Lung microvascular endothelial cell (primary cell): ENCODE measurements at places on chromosomes 16 and 17. TPM values are rescaled to one million over a fixed set of nuclear protein-coding genes. Genes with fewer than 3 reads are reported as not detected.

GRCh38 chr17:12995896-12996295, 21.9 kb downstream of the ELAC2 start:
- DNase-seq, result no peak

GRCh38 chr16:81905277-81905676, 106.0 kb downstream of the SDR42E1 start:
- no peak for DNase-seq

GRCh38 chr17:68794636-68795434, 160.4 kb downstream of the ABCA8 start:
- peak; percentile 68 for DNase-seq

- no peak for DNase-seq
Observed at GRCh38 chr16:24150282-24150681, 105.9 kb upstream of the CACNG3 start.

GRCh38 chr16:88415713-88416323, 33.1 kb downstream of the ZNF469 start:
- no peak for DNase-seq

- DNase-seq, result no peak
Observed at GRCh38 chr17:9244066-9245052, 223.0 kb downstream of the NTN1 start.

Gene KRT39
- total RNA-seq, result not detected in 2 replicates

DNA sequence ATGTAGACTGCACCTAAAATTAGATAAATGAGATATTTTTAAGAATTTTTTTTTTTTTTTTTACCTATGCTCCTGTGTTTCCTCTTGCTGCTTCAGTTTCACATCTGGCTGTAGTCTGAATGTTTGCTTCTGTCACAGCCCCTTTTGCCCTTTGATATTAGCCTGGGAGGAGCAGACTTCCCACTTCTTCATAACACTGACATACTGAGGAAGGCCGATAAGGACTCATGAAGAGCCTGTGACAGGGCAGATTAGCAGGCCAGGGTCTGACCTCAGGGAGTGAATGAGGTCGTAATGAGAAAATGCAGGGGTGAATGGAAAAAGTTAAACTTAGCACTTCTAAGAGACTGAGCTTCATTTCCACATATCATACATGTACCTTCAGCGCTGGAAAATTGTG, at the start of gene SLFN14:
SLFN14 (minus strand) TSS at position 117 of the 400 bp plus-strand sequence. CDS start 2,757 bp downstream, outside the sequence.
- DNase-seq, result no peak

Gene IQCK
- total RNA-seq, result 7.8 and 10.9 TPM in 2 replicates

Gene DHRS7C
- total RNA-seq, result not detected in 2 replicates

Gene ITGB3
- total RNA-seq, result 65.7 and 126 TPM in 2 replicates

Gene FADS6
- total RNA-seq, result not detected in 2 replicates

DNA sequence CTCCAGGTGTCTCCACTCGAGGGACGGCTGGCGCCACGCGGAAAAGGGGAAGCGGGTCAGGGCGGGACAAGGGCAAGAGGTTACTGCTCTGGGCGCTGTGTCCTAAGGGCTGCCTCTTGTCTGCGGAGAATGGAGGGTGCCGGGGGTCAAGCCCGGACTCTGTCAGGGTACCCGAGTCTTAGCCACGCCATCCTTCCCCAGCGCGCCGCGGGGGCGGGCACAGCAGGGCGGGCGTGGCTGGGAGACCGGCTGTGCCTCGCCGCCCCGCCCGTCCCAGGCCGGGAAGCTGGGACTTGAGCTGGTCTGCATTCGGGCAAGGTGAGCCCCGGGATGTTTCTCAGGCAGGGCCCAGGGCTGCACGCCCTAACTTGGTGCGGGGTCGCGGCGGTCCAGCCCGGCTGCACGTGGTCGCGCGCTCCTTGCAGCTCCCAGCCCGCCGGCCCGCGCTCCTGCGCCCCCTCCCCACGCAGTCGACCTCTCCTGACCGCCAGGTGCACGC, 6.2 kb upstream of the ACTG1 start:
- DNase-seq, result no peak

- no peak for DNase-seq
Observed at GRCh38 chr16:871562-872345, 71.2 kb upstream of the GNG13 start.

- no peak for DNase-seq
Observed at GRCh38 chr17:80219763-80220053, 425 bp downstream of the SGSH start.

Gene CDRT15
- total RNA-seq, result not detected in 2 replicates

DNA sequence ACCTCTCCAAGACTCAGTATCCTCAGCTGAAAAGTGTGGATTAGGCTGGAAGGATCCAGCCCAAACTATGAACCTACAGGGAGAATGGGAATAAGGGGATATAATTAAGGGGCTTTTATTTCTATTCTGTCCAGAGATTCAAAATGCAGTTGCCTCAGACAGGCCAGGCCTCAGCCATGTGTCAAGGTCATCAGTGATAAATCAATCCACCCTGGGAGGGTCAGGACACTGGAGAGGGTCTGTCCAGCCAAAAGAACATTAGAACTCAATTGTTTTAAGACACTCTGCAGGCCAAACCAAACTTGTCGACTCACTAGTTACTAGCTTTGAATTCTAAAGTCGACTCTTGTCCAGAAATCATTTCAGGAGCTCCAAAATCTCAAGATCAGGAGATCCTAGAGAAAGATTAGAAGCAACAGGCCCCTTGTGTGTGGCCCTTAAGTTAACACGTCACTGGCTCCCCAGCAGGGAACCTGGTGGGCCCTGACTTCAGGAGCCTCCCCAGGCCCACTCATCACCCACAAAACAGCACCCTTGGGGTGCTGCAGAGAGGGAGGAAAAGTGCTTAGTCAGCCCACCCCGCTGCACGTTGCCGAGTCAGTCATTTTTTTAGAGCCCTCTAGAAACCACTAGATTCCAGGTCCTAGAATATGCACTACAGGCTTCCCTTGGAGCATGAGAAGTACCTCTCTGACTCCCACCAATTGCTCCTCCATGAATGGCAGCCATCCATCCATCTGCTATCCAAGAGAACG, 156.8 kb downstream of the XYLT1 start:
- no peak for DNase-seq

Gene SLFN12
- 25.9 and 50.4 TPM in 2 replicates for total RNA-seq

- peak; percentile 69 for DNase-seq
Observed at GRCh38 chr17:65627891-65628643, 66.6 kb upstream of the AXIN2 start.

Gene RHBDF2
- 8.1 and 22.6 TPM in 2 replicates for total RNA-seq

- no peak for DNase-seq
Observed at GRCh38 chr16:78365366-78365765, 265.9 kb downstream of the WWOX start.

GRCh38 chr17:75102385-75102821, 7.4 kb upstream of the ARMC7 start:
- no peak for DNase-seq

DNA sequence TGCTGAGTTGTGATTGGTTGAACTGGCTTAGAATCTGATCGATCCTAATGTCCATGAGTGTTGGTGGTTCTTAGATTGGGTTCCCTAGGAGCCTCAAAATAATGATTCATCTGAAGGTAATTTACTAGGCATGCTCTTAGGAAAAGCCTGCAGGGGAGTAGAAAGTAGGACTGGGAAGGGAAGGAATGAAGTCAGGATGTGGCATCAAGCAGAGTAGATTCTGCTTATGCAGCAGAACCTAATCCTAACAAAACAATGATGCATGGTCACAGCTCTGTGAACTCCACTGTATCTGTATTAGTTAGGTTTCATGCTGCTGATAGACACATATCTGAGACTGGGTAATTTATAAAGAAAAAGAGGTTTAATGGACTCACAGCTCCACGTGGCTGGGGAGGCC, 132.5 kb downstream of the HS3ST2 start:
- DNase-seq, result no peak

DNA sequence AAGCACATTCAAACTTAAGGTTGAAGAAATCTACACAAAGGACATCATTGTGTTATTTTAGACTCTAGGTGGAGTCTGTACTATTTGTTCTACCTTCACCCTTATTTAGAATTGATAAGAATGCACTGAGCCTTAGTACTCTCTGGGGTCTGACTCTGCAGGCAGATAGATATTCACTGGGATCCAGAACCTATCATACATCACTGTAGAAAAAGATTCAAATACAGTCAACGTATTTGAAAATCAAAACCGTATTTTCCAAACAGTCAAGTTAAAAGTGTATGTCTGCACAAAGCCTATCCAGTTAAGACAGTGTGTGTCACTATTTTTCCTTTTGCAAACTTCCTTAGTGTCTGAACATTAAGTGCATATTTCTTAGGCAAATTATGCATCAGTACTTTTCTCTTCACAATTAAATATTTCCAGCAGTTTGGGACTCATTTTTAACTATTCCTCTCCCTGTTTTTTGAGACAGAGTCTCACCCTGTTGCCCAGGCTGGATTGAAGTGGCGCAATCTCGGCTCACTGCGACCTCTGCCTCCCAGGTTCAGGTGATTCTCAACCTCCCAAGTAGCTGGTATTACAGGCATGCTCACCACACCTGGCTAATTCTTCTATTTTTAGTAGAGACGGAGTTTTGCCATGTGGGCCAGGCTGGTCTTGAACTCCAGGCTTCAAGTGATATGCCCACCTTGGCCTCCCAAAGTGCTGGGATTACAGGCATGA, 22.3 kb downstream of the MOSMO start:
- DNase-seq, result no peak

DNA sequence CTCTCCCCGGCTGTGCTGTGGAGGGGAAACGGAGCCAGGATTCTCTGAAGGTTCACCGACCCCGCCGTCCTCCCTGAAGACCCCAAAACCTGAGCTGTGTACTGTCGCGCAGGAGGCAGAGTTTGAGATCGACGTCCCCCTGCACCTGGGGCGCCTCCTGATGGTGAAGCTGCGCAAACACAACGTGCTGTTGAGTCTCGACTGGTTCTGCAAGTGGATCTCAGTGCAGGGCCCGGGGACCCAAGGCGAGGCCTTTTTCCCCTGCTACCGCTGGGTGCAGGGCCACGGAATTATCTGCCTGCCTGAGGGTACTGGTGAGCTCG, 62.6 kb upstream of the TEKT1 start:
- DNase-seq, result peak; percentile 71

DNA sequence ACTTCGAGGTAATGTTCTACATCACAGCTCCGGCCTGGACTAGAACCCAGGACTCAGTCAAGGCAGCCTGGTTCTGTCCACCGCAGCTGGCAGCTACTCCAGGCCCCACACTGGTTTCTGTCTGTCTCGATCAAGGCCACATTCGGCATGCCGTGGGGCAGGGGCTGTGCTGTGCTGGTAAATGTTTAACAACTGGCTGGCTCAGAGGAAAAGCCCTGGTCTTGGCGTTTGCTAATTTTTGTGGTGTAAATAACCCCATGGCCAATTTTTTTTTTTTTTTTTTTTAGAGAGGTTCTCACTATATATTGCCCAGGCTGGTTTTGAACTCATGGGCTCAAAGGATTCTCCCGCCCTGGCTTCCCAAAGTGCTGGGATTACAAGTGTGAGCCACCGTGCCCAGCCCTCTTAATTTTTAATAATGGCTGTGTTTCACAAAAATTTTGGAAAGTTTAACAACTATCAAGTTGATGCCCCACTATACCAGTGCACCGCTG, 328 bp upstream of the DRC7 start:
- DNase-seq, result no peak

GRCh38 chr17:37823996-37824395, 79.1 kb upstream of the HNF1B start:
- no peak for DNase-seq

Gene ICAM2
- 257 and 282 TPM in 2 replicates for total RNA-seq

GRCh38 chr17:65418622-65419021, 142.8 kb downstream of the AXIN2 start:
- DNase-seq, result no peak

DNA sequence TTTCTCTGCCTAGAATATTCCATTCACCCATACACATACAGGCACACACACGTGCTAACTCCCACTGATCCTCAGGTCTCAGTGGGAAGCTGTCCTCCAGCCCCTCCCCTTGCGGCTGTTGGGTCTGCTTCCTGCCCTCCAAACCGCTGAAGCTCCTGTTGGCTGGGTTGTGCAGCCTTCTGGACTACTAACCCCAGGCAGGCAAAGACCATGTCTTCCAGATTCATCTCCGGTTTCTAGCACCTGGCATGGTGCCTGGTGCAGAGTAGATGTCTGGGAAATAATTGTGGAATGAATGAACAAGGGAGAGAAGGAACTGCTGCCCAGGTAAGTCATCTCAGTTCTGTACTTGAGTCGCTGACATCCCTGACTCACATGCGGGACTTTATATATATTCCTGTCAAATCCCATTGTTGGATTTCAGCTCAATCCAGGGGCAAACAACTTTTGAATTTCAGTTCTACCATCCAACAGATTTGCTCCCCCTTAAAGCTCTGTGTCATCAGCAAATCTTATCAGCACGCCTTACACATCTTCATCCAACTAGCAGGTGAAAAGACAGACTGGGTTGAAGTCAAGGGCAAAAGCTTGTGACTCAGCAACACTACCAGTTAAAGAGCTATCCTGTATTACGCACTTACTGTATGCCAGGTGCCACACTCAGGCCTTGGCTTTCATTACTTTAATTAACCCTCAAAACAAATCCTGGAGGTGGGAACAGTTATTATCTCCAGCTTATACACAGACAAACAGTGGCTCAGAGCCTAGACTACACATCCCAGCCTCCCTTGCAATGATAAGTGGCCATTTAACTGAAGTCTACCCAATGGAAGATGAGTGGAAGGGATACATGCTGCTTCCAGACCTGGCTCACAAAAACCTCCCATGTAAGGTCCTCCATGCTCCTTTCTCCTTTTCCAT, 51.1 kb downstream of the SRCIN1 start:
- DNase-seq, result no peak

- no peak for DNase-seq
Observed at GRCh38 chr16:8905795-8906591, 23.8 kb downstream of the LITAFD start.

GRCh38 chr17:76727745-76728456, 1.3 kb downstream of the METTL23 start:
- DNase-seq, result peak; percentile 47

GRCh38 chr16:684961-685696, 995 bp upstream of the JMJD8 start:
- no peak for DNase-seq

DNA sequence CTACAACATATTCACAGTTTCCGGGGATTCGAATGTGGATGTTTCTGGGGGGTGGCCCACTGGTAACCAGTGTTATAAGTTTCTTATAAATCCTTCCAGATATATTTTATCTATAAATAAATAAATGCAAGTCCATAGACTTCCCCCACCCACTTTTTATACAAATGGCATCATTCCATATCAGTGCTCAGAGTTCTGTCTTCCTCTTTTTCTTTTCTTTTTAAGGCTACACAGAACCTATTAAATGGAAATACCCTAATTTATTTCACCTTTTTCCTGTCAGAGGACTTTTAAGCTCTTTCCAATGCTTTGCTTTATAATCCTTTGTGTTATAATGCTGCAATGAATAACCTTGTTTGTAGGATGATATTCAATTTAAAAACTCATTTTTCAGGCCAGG, 3.8 kb downstream of the LGALS9 start:
- no peak for DNase-seq

Gene SPNS2
- total RNA-seq, result 36.6 and 71.4 TPM in 2 replicates
